Activated CD8-positive, alpha-beta memory T cell treated with anti-CD3 and anti-CD28 coated beads, Interleukin-2, amount 10 ng/mL, durations not matched to agents 7 days and 5 days (primary cell): ENCODE measurements at places on chromosomes 7 and 10.

- H3K4me1 ChIP-seq = no peaks in the 10 kb centered on the region
- no peak overlapping the region for H3K4me3 ChIP-seq
- H3K27me3 ChIP-seq = peaks cover 21% of the 10 kb centered on the region
Measured at GRCh38 chr7:121020249-121020988, 31.9 kb downstream of the CPED1 start.

DNA sequence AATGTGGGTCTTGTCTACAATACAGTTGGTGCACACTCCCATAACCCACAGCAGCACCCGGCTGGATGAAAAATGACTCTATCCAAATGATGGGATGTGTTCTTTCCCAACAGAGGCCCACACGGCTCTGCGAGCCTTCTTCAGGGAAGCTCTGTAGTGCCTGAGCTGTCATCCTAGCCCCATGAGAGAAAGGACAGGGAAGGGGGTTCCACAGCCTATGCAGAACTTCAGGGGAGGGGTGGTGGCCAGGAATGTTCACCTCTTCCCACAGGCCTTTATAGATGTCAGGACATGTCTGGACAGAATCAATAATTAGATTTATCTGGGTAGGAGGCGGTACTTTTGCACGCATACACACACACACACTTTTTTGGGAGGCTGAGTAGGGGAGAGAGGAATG is 109.0 kb downstream of the JCAD start:
- no peak overlapping the region for H3K27ac ChIP-seq
- DNase-seq = no peak
- peaks cover 7% of the 10 kb centered on the region for H3K4me1 ChIP-seq
- no peaks in the 10 kb centered on the region for H3K36me3 ChIP-seq
- no peak overlapping the region for H3K4me3 ChIP-seq
- H3K27me3 ChIP-seq = no peaks in the 10 kb centered on the region

- peaks cover 7% of the 10 kb centered on the region for H3K27me3 ChIP-seq
- H3K4me1 ChIP-seq = peaks cover 9% of the 10 kb centered on the region
- H3K4me3 ChIP-seq = no peak overlapping the region
- no peak overlapping the region for H3K27ac ChIP-seq
Measured at GRCh38 chr10:118838364-118838763, 83.6 kb upstream of the CACUL1 start.

GRCh38 chr7:63789378-63790176 is 209.1 kb upstream of the ZNF722 start:
- no peaks in the 10 kb centered on the region for H3K4me1 ChIP-seq
- H3K27me3 ChIP-seq = no peaks in the 10 kb centered on the region
- DNase-seq = no peak
- no peak overlapping the region for H3K4me3 ChIP-seq
- H3K36me3 ChIP-seq = peaks cover 2% of the 10 kb centered on the region

- H3K27me3 ChIP-seq = peaks cover 3% of the 10 kb centered on the region
- DNase-seq = no peak
- no peak overlapping the region for H3K27ac ChIP-seq
- no peaks in the 10 kb centered on the region for H3K4me1 ChIP-seq
- H3K36me3 ChIP-seq = no peaks in the 10 kb centered on the region
Measured at GRCh38 chr10:563827-564226, 125.6 kb downstream of the DIP2C start.

DNA sequence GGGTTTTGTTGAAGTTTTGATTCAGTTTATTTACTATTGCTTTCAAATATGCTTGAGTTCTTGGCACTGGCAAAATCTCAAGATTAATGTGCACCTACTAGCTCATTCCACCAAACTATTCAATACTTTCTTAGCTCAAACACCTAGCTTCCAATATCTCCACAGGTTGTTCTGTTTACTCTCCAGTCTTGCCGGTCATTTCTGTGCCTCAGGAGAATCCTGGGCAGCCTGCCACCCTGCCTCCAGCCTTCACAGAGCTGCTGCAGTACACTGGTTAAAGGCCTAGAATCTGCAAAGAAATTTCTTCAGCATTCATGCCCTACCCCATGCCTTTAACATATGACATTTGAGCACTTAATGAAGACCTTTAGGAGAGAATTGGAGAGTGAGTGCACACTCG is 4.0 kb upstream of the TMEM106B start:
- H3K4me3 ChIP-seq = no peak overlapping the region
- H3K36me3 ChIP-seq = no peaks in the 10 kb centered on the region
- H3K4me1 ChIP-seq = peaks cover 14% of the 10 kb centered on the region
- peaks cover 15% of the 10 kb centered on the region for H3K27me3 ChIP-seq
- DNase-seq = no peak
- no peak overlapping the region for H3K27ac ChIP-seq

DNA sequence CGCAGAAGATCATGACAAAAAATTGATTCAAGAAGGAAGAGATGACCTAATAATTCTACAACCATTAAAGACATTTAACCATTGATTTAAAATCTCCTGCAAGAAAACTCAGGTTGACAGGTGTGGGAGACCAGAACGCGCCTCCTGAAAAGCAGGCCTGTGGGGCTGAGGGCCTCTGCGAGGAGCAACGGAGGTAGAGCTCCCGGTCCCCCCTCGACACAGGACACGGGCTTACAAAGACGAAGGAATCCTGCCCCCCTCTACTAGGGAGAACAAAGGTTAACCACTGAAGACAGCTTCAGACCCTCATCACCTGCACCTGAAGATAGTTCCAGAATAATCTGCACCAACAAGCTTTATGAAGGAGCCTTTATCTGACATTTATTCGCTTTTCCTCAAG is 55.9 kb upstream of the INPP5A start:
- peaks cover 13% of the 10 kb centered on the region for H3K27me3 ChIP-seq
- no peak overlapping the region for H3K4me3 ChIP-seq
- no peaks in the 10 kb centered on the region for H3K36me3 ChIP-seq
- H3K27ac ChIP-seq = no peak overlapping the region
- DNase-seq = no peak

- no peaks in the 10 kb centered on the region for H3K36me3 ChIP-seq
- no peak overlapping the region for H3K27ac ChIP-seq
- H3K4me1 ChIP-seq = peaks cover 14% of the 10 kb centered on the region
Measured at GRCh38 chr7:55072251-55072650, 53.4 kb downstream of the EGFR start.

- peaks cover 61% of the 10 kb centered on the region for H3K27me3 ChIP-seq
- H3K4me3 ChIP-seq = no peak overlapping the region
- peaks cover 31% of the 10 kb centered on the region for H3K4me1 ChIP-seq
- no peak for DNase-seq
- peaks cover 1% of the 10 kb centered on the region for H3K36me3 ChIP-seq
- H3K27ac ChIP-seq = no peak overlapping the region
Measured at GRCh38 chr7:22666732-22667131, 60.3 kb upstream of the IL6 start.

GRCh38 chr7:107742678-107743566 is 1.0 kb upstream of the CBLL1 start:
- peak overlapping the region; percentile 95 for H3K4me3 ChIP-seq
- H3K27me3 ChIP-seq = no peaks in the 10 kb centered on the region
- H3K36me3 ChIP-seq = peaks cover 5% of the 10 kb centered on the region
- DNase-seq = no peak

- H3K27ac ChIP-seq = no peak overlapping the region
- no peaks in the 10 kb centered on the region for H3K36me3 ChIP-seq
- H3K27me3 ChIP-seq = no peaks in the 10 kb centered on the region
- peaks cover 8% of the 10 kb centered on the region for H3K4me1 ChIP-seq
Measured at GRCh38 chr10:75240329-75241076, 4.7 kb upstream of the COMTD1 start.

DNA sequence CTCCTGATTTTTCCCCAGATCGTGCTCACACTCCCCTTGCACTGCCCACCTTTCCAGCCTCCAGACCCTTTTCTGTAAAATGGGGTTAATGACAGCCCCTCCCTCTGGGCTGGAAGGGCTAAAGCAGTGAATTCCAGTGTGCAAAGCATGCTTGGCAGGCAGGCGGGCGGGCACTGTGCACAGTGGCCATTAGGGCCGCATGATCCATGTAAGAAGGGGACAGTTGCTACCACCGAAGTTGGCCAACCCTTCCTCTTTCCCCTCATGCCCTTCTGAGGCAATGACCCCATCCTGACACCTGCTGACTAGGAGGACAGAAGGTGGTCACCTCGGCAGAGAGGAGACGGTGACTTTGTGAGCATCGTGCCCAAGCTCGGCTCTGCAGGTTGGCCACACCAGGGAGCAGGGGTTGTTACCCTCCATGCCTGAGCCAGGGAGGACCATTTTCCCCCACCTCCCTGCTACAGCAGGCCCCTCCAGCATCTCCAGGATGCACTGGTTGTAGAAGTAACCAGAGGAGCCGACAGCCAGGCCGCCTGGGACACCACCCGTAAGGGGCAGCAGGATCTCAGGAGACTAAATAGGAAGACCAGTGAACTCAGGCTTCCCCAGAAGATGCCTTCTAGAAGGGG is 166.4 kb downstream of the SLIT1 start:
- H3K36me3 ChIP-seq = no peaks in the 10 kb centered on the region
- no peak overlapping the region for H3K4me3 ChIP-seq
- H3K27ac ChIP-seq = no peak overlapping the region
- DNase-seq = no peak

DNA sequence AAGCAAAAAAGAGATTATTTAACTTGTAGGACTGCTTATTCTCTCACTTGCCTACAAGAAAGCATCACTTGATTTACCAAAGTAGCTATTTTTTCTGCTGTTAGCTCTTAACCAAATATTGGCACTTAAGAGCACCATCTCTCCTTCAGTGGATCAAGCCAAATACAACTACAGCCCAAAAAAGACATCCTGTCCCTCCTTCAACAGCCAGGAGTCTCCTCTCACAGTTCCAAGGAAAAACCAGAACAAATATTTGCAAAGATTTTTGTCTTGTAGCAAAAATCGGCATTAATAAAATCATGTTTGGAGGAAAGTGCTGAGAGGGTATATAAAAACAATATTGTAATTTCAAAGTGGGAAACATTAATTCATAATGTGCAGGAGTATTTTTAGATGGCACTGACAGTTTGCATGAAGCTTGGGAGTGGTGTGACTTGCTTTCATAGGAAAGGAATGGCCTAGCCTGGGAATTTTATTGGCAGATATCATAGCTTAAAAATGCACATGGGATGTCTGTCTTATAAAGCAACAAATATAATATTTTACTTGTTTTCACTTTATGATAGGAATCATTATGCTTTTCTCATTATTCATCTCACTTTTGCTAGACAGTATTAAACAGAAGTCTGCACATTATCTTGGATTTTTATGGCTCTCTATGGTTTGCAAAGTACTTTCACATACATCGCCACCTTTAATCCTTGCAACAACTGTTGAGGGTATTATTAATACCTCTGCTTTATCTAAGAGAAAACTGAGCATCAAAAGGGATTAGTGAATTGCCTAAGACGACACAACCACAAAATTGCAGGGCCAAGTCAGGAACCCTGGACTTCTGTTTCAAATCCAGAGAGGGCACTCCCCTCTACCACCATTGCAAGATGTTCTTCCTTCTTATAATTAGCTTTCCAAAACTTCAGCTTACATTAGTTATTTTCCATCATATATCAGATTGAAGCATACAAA is 103.5 kb downstream of the AGMO start:
- no peaks in the 10 kb centered on the region for H3K27me3 ChIP-seq
- H3K36me3 ChIP-seq = no peaks in the 10 kb centered on the region
- DNase-seq = no peak
- H3K27ac ChIP-seq = no peak overlapping the region

DNA sequence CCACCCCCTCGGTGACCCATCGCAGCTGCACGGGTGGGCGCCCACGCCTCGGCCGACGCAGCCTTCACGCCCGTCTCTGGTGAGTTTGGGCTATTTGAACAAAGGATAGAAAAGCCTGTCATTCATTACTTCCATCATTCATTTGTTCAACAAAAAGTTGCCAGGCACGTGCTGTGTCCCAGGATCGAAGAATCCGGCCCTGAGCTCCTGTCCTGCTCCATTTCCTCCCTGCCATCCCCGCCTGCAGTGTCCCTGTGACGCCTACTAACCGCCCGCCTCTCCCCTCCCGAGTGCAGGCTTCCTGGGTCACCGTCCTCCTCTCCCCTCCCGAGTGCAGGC is 340.1 kb downstream of the WDR37 start:
- no peak overlapping the region for H3K27ac ChIP-seq
- H3K27me3 ChIP-seq = no peaks in the 10 kb centered on the region
- H3K4me1 ChIP-seq = no peaks in the 10 kb centered on the region
- DNase-seq = no peak

- no peak for DNase-seq
- no peaks in the 10 kb centered on the region for H3K36me3 ChIP-seq
- H3K4me3 ChIP-seq = no peak overlapping the region
- no peak overlapping the region for H3K27ac ChIP-seq
- no peaks in the 10 kb centered on the region for H3K27me3 ChIP-seq
Measured at GRCh38 chr7:75654855-75655254, 83.9 kb downstream of the HIP1 start.

- no peak overlapping the region for H3K27ac ChIP-seq
- H3K4me1 ChIP-seq = no peaks in the 10 kb centered on the region
- no peak overlapping the region for H3K4me3 ChIP-seq
- DNase-seq = peak; percentile 43
- no peaks in the 10 kb centered on the region for H3K36me3 ChIP-seq
Measured at GRCh38 chr7:8724080-8724718, 290.8 kb downstream of the NXPH1 start.

- no peaks in the 10 kb centered on the region for H3K36me3 ChIP-seq
- H3K4me3 ChIP-seq = no peak overlapping the region
- DNase-seq = no peak
- no peaks in the 10 kb centered on the region for H3K27me3 ChIP-seq
Measured at GRCh38 chr7:137576481-137576880, 232.9 kb upstream of the PTN start.

- H3K4me3 ChIP-seq = no peak overlapping the region
- H3K27me3 ChIP-seq = peaks cover 16% of the 10 kb centered on the region
- H3K36me3 ChIP-seq = no peaks in the 10 kb centered on the region
- no peak for DNase-seq
- no peak overlapping the region for H3K27ac ChIP-seq
Measured at GRCh38 chr7:141288626-141289025, 214.8 kb downstream of the TMEM178B start.

DNA sequence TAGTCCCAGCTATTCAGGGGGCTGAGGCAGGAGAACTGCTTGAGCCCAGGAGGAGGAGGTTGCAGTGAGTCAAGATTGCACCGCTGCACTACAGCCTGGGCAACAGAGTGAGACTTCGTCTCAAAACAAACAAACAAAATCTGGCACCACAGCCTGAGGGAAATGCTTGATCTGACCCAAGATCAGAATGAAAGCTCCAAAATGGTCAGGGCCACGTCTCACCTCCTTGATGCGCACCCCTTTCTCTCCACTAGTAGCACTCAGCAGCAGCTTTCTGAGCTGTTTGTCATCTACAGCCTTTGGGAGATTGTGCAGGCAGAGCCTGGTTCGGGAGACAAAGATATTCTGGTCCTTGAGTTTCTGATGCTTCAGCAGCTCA is 22.7 kb downstream of the RBM28 start:
- no peaks in the 10 kb centered on the region for H3K27me3 ChIP-seq
- peaks cover 55% of the 10 kb centered on the region for H3K36me3 ChIP-seq
- DNase-seq = peak; percentile 64
- H3K4me1 ChIP-seq = peaks cover 43% of the 10 kb centered on the region

- H3K27ac ChIP-seq = no peak overlapping the region
- no peak for DNase-seq
- H3K4me3 ChIP-seq = no peak overlapping the region
- H3K36me3 ChIP-seq = peaks cover 31% of the 10 kb centered on the region
Measured at GRCh38 chr7:44988701-44989100, 9.9 kb upstream of the MYO1G start.

GRCh38 chr7:123977081-123977480 is 52.0 kb downstream of the SPAM1 start:
- no peak for DNase-seq
- no peaks in the 10 kb centered on the region for H3K27me3 ChIP-seq
- no peak overlapping the region for H3K4me3 ChIP-seq
- H3K4me1 ChIP-seq = no peaks in the 10 kb centered on the region
- no peaks in the 10 kb centered on the region for H3K36me3 ChIP-seq
- H3K27ac ChIP-seq = no peak overlapping the region

- H3K27me3 ChIP-seq = no peaks in the 10 kb centered on the region
- no peak overlapping the region for H3K27ac ChIP-seq
- H3K4me1 ChIP-seq = peaks cover 73% of the 10 kb centered on the region
- H3K4me3 ChIP-seq = no peak overlapping the region
Measured at GRCh38 chr10:43125274-43125845, 12.9 kb upstream of the CSGALNACT2 start.
